ENCODE measurements at places on chromosomes 2 and 18.

- peak; percentile 57 for DNase-seq
Measured at GRCh38 chr2:158495175-158495574, 38.4 kb downstream of the PKP4 start.

DNA sequence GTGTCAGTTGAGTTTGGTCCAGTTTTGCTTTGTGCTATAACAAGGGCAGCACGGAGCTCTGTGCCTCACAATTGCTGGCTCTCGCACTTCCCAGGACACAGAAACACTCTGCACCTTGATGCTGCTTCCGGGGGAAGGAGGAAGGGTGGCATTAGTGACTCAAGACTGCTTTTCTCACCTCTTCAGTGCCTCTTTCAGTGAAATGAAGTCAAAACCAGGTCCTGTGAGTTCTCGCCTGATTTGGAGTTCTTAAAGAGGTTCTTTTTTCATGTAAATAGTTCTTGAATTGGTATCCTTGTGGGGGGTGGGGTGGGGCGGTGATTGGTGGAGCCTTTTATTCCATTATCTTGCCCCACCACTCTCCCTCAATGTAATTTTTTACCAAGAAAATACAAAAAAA, 91.5 kb upstream of the MYT1L start:
- no peak for DNase-seq

DNA sequence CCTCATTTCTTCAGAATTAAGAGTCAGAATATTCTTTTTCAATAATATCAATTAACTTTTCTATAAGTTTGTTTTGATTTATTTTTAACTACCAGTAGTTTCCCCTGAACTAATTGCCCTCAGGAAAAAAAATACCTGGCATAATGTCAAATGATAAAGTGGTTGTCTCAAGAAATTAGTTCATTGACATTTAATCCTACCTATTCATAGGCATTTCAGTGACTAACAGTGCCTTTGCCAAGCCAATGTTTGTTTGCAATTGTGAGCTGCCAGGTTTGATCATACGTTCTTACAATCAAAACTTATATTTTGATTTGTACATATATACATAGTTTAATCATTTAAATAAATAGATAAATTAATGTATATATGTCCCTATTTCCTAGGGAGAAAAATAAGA, 267.3 kb upstream of the MC4R start:
- no peak for DNase-seq

DNA sequence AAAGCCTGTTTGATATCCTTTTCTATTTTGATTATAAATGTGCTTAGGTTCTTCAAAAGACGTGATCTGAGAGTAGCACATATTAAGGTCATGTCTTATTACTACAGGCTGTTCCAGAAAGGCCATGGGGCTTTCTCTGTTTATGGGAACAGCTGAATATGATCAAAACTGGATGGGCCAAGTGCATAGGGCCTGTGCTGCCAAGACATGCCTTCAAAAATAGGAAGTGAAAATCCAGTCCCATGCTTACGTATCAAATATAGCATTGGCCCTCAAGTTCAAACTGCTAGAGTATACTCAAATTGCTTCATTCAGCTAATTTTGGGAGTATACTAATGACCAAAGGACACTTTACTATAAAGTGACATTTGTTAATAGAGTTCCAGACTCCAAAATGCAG, 24.1 kb downstream of the SLC25A52 start:
- no peak for DNase-seq

GRCh38 chr2:179412112-179412511, 147.5 kb upstream of the SESTD1 start:
- DNase-seq: no peak

Measured in fibroblast of skin of left quadriceps (primary cell).